ENCODE measurements at places on chromosomes 13 and 19.

DNA sequence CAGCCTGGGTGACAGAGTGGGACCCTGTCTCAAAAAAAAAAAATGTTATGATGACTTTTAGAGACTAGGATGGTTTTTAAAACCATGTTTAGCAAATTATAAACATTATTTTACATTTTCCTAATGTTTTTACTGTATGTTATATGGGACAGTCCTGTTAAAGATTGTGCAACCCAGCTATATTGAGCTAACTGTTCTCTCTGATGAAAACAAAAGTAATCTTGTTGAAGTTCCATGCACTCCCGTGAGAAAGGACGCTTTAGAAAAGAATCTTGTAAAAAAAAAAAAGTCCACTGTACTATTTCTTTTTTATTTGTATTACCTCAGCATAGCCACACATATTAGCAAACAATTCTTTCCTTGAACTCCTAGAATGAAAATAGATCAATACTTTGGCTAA is 451.2 kb downstream of the DCT start:
- no peak for DNase-seq

DNA sequence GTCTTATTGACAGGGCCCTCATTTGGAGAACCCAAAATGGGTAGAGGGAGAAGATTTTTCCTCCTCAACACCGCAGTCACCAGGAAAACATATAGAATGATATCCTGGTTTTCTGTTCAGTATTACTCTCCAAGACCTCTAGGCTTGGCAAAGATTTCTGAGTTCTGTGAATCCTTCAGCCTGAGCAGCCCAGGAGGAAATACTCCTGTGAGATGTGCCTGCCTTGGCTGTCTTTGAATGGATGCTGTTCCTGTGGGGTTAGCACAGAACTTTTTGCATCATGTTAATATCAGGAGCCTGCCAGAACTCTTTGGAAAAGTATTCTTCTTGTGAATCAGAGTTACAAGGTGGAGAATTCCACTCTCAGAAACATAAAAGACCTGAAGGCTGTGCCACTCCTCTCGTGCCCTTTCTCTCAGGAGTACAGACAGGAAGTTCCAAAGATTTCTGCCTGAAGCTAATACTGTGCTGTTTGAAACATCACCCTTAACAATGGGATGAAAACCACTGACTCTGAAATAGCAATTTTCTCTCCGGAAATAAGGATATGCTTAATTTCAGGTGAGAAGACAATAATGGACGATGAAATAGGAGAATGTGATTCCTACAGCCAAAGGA is 520.1 kb upstream of the NBEA start:
- no peak for DNase-seq

GRCh38 chr13:26380930-26381329 is 127.0 kb downstream of the CDK8 start:
- no peak for DNase-seq

- peak; percentile 95 for DNase-seq
Measured at GRCh38 chr19:12933287-12934072, at the start of gene FARSA. TSS of gene FARSA (minus strand) at chr19:12933711. CDS start at chr19:12933696, 15 bp downstream.

DNA sequence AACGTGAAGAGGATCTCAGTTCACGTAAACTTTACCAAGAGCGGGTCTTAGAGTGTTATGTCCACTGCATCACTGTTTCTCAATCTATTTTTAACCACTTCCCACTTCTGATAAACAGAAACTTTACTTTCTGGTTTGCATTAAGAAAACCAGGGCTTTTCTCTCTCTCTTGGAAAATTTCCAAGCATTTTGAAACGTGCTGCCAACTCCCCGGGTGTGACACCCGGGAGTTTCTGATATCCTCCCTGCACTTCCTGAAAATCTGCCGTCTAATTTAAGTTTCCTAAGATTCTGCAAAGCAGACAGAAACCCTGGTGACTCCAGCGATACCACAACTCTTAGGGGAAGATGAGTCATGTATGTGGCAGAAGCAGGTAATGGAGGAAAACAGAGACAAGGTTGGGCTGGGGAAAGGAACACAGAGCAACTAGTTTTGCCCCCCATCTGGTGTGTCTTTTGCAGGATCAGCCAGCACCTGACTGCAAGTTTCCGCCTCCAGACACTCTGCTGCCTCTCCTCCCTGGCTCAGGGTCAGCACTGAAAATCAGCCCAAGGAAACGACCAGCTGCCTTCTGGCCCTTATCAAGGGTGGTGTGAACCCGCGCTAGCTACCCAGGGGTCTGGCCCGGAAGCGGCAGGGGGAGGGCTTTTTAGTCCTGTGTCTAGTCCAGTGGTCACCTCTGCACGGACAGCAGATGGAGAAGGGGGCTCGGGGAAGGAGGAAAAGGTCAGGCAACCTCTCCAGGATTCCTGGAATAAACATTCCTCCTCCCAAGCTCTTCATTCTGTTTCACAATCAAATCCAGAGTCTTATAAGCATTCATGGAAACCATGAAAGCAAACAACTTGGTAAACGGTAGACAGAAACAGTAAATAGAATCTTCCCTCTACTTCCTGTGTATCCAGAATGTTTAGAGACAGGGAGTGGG is 11.3 kb upstream of the FFAR2 start:
- peak; percentile 49 for DNase-seq

GRCh38 chr19:10245189-10245939 is 6.7 kb upstream of the MRPL4 start:
- DNase-seq = no peak

GRCh38 chr13:79386125-79386826 is 19.8 kb downstream of the RBM26 start:
- no peak for DNase-seq

GRCh38 chr19:1318678-1319471 is 33.2 kb downstream of the EFNA2 start:
- DNase-seq = no peak

DNA sequence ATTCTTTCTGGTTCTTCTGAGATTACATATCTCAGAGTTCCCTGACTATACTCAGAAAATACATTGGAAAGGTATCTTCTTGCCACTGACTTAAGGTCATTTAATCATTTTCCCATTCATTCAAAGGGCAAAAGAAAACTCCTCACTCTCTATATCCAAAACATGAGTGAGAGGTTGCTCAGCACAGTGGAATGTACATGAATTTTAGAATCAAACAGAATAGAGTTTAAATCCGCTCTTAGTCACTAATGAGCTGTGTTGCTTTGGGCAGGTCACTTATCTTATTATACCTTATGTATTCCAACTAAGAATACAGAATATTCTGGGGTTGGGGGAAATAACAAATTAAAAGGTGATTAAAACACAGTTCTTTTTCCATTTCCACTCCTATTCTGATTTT is 452.6 kb upstream of the KLF12 start:
- DNase-seq = no peak

DNA sequence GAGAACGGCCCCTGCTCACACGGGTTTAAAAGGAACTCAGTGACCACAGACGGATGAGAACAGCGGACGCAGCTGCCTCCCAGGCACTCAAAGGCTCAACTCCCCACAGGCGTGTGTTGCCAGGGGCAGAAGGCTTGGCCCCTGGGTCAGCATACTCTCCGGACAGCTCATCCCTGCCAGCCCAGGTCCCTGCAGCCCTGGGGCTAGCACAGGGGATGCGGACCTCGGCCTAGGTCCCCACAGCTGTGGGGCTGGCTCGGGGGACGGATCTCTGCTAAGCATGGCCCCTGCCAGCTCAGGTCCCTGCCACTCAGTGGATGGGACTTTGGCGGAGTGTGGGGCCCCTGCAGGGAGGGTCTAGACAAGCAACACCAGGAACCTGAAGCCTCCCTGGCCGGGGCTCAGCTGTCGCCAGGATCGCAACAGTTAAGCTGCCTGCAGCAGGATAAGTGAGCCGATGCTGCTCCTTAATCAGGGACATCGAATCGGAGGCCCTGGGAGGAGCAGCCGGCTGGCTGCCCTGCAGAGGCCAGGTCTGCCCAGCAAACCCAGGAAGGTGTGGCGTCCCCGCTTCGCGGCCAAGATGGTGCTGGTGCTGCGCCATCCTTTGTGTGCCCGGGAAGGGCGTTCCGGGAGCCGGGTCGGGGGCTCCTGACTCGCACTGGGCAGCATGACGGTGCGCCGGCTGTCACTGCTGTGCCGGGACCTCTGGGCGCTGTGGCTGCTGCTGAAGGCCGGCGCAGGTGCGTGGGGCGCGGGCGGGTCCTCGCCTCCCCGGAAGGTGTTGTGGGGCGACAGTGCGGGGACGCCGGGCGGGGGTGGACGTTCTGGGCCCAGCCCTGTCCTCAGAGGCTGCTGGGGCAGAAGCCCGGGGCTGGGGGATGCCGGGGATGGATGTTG is 32.5 kb downstream of the MCF2L start:
- DNase-seq = peak; percentile 57

DNA sequence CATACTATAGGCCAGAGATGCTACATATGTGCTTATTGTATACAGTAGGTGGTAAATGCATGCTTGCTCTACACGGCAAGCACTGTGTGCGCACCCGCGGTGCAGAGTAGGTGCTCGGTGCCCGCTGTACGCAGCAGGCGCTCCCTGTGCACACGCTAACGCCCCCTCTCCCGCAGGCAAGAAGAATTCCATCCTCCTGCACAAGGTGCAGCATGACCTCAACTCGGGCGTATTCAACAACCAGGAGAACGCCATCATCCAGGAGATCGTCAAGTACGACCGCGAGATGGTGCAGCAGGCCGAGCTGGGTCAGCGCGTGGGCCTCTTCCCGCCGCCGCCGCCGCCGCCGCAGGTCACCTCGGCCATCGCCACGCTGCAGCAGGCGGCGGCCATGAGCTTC is 17.7 kb downstream of the POLRMT start:
- DNase-seq = no peak

DNA sequence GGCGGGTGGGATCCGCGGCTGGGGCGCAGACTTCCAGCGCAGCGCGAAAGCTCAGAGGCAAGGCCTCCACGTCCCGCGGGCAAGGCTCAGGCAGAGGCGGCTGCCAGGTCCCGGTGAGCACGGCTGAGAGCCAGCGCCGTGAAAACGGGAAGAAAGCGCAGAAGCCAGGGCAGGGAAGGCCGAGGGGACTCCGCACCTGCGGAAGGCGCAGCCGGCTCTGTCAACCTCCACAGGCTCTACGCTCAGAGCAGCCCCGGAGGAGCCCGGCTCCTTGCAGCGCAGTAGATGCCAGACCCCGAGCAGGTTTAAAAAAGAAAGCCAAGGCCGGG is 131.0 kb downstream of the RNF17 start:
- DNase-seq = no peak

GRCh38 chr13:67977066-67977465 is 746.9 kb upstream of the PCDH9 start:
- no peak for DNase-seq

- DNase-seq = no peak
Measured at GRCh38 chr13:99429670-99430069, 71.6 kb upstream of the TM9SF2 start.

DNA sequence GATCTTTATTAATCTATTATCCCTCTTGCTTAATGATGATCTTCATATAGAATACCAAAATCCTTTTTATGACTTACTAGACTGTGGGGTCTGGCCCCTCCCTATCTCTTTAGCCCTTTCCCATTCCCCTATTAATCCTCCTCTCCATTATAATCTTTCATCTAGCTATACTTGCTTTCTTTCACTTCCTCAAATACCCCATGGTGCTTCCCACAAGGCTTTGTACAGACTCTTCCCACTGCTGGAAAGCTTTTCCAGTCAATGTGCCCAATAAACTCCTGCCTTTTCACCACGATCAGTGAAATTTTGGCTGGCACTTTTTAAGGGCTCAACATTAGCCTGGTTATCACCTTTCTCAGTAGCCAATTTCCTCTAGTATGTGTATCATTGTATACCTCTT is 3.2 kb upstream of the EBPL start:
- no peak for DNase-seq

DNA sequence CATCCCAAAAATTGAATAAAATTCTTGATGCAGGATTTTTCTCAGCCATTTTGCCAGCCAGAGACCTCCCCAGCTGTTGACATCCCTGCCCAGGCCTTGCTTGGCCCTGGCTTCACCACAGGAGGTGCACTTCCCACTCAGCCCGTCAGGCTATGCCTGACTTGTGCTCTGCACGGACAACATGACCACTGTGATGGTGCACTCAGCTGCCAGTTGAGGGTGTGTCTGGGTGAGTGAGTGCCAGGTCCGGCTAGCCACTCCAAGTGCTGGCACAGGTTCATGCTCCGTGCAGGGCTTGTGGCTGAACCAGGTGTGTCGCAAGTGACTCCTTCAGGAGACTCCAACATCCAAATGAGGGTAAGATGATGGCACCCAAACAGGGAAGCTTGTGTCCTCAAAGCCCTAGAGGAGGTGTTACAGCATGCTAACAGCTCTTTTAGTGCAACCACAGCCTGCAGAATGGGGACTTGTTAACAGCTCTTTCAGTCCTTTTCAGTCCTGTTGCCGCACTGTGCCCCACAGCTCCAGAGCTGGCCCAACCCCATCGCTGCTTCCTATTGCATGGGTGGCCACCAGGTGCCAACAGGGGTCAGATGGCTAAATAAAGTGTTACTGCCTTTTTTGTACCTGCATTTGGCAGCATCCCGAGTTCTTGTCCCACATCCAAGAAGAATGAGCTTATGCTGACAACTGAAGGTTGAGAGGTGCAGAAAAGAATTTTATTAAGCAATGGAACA is 380.7 kb downstream of the SLITRK5 start:
- no peak for DNase-seq

DNA sequence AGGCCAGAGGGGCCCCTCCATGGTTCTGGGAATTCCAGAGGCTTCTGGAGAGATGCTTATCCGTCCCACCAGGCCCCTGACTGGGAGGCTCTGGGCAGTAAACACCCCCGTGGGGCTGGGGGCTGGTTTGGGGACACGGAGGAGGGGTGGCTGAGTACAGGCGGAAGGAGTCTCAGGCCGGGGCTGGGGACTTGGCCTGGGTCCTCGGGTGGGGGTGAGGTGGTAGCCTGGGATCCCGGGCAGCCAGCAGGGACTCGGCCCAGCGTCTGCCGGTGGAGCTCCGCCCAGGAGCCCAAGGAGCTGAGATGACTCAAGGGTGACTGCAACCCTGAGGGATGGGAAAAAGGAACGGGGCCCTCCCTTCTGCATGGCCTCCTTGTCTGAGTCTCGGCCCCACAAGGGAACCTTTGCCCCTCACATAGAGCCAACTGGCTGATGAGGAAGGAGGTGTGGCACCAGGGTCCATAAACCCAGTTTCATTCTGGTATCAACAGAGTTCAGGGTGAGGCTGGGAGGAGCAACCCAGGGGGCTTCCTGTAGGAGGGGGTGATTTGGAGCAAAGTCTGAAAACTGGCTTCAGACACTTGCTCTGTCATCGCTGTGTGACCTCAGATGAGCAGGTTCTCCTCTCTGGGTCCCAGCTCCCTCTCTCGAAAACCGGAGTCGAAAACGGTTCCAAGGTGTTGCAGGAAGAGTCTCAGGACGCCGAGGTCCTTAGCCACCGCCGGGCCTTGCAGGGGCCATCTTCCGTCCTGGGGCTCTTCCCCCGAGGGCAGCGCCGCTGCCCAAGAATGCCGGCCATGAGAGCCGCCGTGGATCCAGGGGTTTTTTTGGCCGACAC is 809 bp downstream of the MISP start:
- DNase-seq = no peak

- no peak for DNase-seq
Measured at GRCh38 chr13:98510156-98510509, 66.8 kb downstream of the STK24 start.

GRCh38 chr19:42212886-42213285 is 4.6 kb downstream of the DEDD2 start:
- no peak for DNase-seq
